Heart left ventricle (tissue), 16 donors: ENCODE measurements at places on chromosomes 13 and 19.

DNA sequence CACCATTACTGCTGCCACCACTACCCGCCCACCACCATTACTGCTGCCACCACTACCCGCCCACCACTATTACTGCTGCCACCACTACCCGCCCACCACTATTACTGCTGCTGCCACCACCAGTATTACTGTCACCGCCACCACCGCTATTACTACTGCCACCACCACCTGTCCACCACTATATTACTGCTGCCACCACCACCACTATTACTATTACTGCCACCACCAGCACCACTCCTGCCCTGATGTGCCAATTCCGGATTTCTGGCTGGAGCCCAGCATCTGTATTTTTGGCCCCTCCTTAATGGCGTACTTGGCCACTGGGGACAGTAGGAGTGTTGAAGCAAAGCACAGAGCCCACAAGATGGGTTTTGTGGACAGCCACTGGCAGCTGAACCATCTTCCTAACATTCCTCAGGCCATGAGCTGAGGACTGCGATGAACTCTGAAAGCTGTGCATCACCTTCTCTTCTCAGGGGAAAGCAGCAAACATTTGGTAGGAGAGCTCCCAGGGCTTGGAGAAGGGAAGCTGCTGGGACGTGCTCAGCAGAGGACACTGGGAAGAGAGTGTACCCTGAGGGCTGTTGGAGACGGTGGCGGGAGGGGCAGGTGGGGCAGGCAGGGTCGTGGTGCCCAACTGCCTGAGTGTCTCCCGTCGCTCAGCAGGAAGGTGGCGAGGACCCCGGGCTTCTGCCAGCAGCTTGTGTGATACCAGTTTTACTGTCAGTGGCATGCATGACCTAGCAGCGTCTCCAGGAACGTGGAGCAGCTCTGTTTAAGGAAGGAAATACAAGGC is 23.0 kb downstream of the CUL4A start:
- no peak for DNase-seq

GRCh38 chr19:6274756-6275155 is 5.0 kb downstream of the MLLT1 start:
- no peak for DNase-seq

- DNase-seq, result no peak
Measured at GRCh38 chr13:106052200-106052767, 483.2 kb downstream of the EFNB2 start.

- no peak for DNase-seq
Measured at GRCh38 chr13:42633495-42633894, 59.5 kb downstream of the TNFSF11 start.

DNA sequence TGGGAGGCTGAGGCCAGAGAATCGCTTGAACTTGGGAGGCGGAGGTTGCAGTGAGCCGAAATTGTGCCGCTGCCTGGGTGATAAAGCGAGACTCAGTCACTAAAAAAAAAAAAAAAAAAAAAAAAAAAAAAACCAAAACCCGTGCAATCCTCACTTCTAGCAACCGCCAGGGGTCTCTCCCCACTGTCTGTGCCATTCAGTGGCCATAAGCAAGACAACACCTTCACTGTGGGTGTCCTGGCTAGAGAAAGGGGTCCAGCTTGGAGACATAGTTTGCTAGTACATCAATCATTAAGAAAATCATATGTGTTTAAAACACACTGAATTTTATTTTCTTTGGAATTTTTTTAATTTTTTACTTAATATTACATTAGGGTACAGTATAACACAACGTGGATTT is 68.2 kb downstream of the RASL11A start:
- DNase-seq, result no peak

DNA sequence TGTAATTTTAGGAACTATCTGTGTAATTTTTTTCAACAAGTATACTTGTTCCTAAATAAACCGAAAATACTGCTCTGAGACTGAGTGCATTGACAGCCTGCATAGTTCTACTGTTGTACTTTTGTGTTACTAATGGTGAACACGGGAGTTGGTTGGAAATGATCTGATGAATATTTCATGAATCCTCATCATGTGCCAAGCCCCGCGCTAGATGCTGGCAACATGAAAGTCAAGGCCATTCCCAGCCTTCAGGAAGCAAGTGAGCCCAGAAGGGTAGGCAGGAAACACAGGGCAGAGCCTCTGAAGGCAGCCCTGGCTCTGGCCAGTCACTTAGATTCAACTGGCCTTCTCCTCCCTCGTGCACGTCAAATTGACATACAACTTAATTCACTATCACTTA is 106.1 kb downstream of the ABCC4 start:
- DNase-seq, result no peak

- peak; percentile 61 for DNase-seq
Measured at GRCh38 chr19:35045667-35046300, 4.3 kb downstream of the HPN start.

DNA sequence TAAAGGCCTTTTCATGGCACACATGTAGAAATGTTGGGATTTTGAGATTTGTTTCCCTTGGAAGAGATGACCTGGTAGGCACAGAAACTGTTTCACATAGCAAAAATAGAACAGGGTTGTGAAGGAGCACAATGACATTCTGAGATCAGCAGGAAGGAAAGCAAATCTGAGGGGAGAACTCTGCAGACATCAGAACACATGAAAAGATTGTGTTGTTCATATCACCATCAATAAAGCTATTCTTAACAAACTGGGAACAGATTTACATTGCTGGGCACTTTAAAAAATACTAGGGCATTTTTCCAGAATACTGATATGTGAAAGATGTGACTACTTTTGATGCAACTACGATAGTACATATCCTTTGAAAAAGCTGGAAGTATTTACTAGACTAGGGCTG is 481.7 kb downstream of the MYO16 start:
- no peak for DNase-seq

GRCh38 chr13:109152941-109153340 is 523.5 kb downstream of the MYO16 start:
- no peak for DNase-seq

DNA sequence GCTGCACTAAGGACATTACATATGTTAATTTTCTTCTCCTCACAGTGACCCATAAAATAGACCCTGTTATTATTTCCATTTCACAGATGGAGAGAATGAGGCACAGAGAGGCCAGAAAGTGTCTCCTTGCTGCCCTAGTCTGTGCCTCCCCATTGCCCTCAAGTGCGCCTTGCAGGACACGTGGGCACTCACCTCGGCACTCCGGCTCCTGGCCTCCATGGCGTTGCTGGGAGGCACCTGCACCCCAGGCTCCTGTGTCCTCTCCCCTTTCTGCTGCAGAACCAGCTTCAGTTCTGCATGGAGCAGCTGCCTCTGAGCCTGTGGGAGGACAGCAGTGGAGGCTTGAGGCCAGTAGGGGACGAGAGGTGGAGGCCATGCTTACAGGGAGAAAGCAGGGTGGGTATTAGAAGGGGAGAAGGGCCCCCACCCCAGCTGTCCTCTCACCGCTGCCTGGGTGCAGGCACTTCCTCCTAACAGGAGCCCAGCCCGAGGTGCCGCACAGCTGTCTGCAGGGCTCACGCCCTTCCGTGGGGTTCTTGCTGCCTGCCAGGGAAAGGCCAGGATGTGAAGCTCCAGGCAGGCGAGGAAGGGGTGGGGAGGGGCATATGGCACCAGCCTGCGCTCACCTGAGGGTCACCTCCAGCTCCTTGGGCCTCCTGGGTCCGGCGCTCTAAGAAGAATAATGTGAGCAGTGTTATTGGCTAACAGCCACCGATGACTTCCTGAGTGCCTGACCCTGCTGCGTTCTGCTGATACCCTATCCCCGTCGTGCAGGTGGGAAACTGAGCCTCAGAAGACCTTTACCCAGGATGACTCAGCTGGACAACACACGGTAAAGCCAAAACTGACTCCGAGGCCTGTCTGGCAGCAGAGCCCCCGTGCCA is 5.2 kb downstream of the PRX start:
- peak; percentile 22 for DNase-seq

DNA sequence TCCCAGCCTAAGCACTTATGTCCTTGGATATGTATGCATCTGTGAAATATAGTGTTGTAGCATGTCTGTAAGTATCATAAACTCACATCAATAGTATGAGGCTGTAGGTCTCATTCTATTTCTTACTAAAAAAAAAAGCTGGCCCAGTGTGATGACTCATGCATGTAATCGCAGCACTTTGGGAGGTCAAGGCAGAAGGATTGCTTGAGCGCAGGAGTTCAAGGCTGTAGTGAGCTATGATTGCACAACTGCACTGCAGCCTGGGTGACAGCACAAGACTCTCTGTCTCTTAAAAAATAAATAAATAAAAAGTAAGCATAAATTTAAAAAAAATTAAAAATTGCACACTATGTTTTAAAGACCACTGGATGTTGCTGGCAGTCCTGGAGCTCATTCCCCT is 79.1 kb upstream of the SPATA13 start:
- no peak for DNase-seq

GRCh38 chr19:41434450-41434849 is 5.3 kb downstream of the DMAC2 start:
- no peak for DNase-seq

- no peak for DNase-seq
Measured at GRCh38 chr13:77353995-77354394, 27.1 kb upstream of the MYCBP2 start.

DNA sequence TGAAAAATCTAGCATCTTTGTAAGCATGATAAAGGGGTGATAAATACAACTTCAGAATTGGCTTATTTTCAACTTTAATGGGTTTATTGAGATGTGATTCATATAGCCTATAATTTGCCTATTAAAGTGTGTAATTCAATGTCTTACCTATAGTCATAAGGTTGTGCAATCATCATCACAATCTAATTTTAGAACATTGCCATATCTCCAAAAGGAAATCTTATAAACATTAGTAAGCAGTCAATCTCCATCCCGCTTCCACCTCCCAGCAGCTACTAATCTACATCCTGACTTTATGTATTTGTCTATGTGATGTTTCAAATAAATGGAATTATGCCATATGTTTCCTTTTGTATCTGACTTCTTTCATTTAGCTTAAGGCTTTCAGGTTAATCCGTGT is 145.2 kb upstream of the KLHL1 start:
- DNase-seq, result no peak

GRCh38 chr13:51342706-51343105 is 3.2 kb downstream of the SERPINE3 start:
- no peak for DNase-seq

GRCh38 chr13:97574926-97575325 is 141.0 kb downstream of the RAP2A start:
- peak; percentile 26 for DNase-seq

GRCh38 chr13:25821776-25822175 is 230.0 kb downstream of the SHISA2 start:
- no peak for DNase-seq

GRCh38 chr13:99104396-99104795 is 96.3 kb upstream of the UBAC2 start:
- no peak for DNase-seq

GRCh38 chr19:19525611-19526380 is 2.9 kb upstream of the YJEFN3 start:
- no peak for DNase-seq

DNA sequence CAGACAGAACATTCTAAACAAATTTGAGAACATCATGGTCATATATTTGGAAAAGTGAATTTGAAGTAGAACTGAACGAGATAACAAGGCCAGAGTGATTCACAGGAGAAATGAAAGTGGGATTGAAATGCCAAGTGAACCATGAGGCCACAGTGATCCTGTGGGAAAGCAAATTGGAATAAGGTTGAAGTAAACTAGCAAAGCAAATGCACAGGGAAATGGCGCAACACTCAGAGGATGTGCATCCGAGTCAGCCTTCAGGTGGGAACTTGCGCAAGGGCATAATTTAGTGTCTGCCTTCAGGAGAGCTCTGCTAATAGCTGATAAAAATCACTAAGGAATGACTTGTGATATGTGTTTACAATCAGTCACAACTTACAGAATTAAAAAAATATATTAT is 696.6 kb downstream of the LIG4 start:
- no peak for DNase-seq

- DNase-seq, result no peak
Measured at GRCh38 chr13:106551751-106552150, 16.2 kb downstream of the ARGLU1 start.

- no peak for DNase-seq
Measured at GRCh38 chr13:80161896-80162295, 179.0 kb downstream of the SPRY2 start.

- no peak for DNase-seq
Measured at GRCh38 chr13:78610381-78610883, 7.1 kb upstream of the POU4F1 start.

- DNase-seq, result no peak
Measured at GRCh38 chr13:104466016-104466415, 1399.8 kb upstream of the SLC10A2 start.

GRCh38 chr13:99310382-99311031 is 3.3 kb upstream of the GPR183 start:
- no peak for DNase-seq

- no peak for DNase-seq
Measured at GRCh38 chr13:51643105-51643881, 59.0 kb downstream of the WDFY2 start.

GRCh38 chr13:36356058-36356457 is 9.9 kb upstream of the SPART start:
- DNase-seq, result no peak

DNA sequence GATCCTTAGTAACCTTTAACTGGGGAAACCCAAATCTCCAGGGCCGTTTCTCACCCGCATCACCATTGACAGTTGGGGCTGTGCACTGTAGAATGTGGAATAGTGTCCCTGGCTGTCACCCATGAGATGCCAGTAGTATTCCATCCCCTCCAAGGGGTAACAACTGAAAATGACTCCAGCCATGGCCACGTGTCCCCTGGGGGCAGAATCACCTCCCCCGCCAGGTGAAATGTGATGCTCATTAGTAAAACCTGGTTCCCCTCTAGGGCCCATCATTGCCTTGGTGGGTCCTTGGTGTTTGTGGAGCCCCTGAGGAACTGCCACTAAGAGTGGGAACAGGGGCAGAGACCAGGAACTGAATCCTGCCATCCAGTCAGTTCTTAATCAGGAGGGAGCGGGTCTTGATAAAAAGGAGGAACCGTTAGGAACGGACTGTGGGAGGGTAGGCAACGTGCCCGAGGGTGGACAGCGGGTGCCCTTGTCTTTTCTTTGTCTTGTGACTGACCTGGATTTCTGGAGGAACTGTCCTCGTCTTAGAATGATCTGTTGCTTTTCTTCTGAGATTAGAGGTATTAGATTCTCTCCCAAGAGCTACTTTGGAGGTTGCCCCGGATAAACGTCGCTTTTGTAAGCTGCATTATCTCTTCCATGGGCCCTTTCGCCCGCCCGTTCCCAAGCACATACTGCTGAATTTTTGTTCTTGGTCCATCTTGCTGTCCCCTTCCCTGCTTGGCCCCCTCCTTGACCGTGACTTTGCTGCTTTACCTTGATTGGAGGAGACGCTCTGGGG is 3.5 kb downstream of the MYO9B start:
- no peak for DNase-seq

DNA sequence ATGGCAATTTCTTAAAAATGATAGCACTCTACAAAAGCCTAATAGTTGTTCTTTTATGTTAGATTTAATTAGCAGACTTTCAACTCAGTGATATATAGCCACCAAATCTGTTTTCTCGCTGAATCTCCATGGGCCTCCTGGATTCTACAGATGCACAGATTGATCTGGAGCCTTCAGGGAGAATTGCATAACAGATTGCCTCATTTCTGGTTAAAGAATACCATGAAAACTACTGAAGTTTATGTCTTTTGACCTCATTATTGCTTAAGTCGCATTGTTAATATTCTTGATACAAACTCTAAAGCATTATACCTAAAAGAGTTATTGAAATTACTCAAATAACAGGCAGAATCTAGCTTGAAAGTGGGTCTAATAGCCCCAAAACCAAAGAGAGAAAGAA is 53.7 kb upstream of the PRR20A start:
- DNase-seq, result no peak
